ENCODE measurements at places on chromosomes 1 and 21.

GRCh38 chr1:239269706-239270105, 116.7 kb upstream of the CHRM3 start:
- no peak for DNase-seq

DNA sequence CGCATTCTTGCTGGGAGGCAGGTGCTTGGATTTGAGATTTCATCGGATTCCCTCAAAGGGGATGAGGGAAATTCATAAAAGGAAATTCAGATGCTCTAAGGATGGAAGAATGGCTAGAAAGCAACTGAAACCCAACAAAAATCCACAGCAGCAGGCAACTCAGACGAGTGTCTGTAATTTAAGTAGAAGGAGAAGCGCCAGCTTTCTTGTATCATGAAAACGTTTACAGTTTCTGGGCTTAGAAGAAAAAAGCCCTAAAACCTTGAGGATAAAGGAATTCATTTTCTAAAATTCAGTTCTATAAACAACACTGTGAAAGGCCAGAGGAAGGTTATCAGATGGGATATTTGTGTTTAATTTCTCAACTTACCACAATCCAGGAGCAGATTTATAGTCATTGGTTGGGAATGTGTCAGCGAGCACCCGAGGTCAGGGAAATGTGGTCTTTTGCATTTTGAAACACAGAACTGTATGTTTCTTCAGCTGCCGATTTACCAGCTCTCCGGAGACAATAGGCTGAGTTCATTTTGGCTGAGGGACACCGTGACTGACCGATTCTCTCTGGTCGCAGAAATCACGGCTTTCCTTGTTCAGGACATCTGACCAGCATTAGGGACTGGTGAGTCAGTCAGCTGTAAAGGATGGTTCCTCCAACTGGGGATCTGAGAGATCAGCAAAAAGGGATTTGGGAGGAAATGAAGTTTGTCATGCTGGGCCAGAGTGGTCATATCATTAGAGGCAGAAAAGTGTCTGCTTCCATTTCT, 111.6 kb upstream of the ERRFI1 start:
- no peak for DNase-seq

- no peak for DNase-seq
Measured at GRCh38 chr1:156423422-156424352, 54.7 kb downstream of the RHBG start.

DNA sequence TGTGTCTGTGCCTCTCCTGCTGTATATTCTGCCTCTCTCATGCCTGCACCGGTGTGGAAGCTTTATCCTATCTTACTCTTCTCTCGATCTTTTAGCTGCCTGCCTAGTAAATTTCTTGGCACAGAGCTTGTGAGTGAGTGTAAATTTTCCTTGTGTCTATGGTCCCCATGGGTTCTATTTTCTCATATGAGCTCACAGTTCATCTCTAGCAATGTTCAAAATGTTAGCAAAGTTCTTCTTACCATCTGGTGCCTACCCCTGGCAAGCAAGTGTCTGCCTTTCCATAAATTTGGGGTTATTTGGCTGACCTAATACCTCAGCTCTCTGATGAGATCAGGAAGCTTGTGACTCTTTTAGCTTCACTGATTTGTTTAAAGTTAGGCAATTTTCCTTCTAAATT, 572.1 kb upstream of the BRINP3 start:
- no peak for DNase-seq

GRCh38 chr1:61012341-61012761, 70.0 kb upstream of the NFIA start:
- DNase-seq, result no peak

GRCh38 chr1:47779613-47780012, 217.6 kb downstream of the TRABD2B start:
- no peak for DNase-seq

DNA sequence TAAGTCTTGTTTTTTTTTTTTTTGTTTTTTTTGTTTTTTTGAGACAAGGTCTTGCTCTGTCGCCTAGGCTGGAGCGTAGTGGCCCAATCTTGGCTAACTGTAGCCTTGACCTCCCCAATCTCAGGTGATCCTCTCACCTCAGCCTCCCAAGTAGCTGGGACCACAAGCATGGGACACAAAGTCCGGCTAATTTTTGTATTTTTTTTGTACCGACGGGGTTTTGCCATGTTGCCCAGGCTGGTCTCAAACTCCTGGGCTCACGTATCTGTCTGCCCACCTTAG, 6.1 kb downstream of the LCK start:
- DNase-seq, result no peak

- peak; percentile 47 for DNase-seq
Measured at GRCh38 chr1:236759252-236759859, 35.7 kb upstream of the MTR start.

DNA sequence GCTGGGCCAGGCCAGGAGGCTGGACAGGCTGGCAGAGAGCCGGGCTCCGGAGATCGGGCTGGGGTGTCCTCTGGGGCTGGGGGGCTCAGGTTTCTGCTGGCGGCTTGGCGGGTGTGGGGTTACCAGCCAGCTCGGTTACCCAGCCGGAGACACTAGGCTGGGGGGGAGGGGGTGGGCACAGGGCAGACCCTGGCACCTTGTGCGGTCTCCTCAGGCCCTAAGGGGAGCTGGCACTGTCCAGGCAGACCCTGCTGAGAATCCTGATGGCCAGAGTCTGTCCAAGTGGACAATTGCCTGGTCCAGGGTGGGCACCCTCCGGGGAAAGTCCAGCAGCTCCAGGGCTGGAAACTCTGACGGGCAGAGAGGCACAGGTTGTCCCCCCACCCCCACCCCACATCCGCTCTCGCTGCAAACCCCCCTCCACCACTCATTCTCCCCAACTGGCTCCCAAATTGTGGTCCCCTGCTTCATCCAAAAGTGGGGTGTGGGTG, 6.7 kb downstream of the ZBTB7B start:
- no peak for DNase-seq

DNA sequence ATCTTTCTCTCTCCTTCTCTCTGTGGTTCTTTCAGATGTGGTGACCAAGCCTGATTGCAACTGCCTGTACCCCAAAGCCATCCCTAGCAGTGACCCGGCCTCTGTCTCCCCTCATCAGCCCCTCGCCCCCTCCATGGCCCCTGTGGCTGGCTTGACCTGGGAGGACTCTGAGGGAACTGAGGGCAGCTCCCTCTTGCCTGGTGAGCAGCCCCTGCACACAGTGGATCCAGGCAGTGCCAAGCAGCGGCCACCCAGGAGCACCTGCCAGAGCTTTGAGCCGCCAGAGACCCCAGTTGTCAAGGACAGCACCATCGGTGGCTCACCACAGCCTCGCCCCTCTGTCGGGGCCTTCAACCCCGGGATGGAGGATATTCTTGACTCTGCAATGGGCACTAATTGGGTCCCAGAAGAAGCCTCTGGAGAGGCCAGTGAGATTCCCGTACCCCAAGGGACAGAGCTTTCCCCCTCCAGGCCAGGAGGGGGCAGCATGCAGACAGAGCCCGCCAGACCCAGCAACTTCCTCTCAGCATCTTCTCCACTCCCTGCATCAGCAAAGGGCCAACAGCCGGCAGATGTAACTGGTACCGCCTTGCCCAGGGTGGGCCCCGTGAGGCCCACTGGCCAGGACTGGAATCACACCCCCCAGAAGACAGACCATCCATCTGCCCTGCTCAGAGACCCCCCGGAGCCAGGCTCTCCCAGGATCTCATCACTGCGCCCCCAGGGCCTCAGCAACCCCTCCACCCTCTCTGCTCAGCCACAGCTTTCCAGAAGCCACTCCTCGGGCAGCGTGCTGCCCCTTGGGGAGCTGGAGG, 12.7 kb downstream of the CSF1 start:
- DNase-seq, result no peak

DNA sequence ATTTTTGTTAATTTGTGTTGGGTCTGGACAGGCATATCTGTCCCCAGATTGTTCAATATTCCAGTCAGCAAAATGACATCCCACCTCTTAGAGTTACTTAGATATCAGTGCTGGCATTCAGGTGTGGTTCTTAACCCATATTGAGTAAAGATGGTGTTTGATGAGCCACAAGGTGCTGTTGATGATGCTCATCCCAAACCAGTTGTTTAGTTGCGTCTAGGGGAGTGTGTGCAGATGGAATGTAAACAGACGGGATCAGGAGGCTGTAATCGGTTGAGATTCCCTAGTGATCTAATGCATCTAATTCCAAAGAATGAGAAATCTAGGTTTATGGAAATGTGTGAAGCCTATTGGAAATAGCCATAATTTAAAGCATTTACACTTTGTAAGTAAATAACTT, 1.1 kb downstream of the HOOK1 start:
- no peak for DNase-seq

GRCh38 chr1:155062702-155063411, 683 bp upstream of the EFNA4 start:
- peak; percentile 78 for DNase-seq

DNA sequence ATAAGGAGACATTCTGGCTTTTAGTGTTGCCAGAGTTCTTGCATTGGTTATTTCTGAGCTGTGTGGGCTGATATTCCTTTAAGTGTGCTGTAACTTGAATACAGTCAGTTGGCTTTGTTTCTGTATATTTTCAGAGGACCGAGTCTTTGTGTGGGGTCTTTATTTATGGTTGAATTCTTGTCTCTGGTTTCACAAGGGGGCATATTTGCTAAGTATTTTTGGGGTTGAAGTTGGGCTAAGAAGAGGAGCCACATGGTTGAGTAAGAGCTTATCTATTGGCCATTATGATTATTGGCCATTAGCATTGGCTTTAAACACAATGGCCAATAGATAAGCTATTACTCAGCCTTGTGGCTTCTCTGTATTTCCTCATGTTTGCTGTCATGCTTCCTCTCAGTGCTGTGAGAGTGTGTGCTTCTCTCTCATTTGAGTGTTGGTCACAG, 26.3 kb upstream of the PTGFR start:
- no peak for DNase-seq

GRCh38 chr1:163084330-163084729, 15.2 kb downstream of the RGS4 start:
- DNase-seq, result no peak

GRCh38 chr1:14561014-14561693, 37.3 kb upstream of the KAZN start:
- no peak for DNase-seq

GRCh38 chr1:67414574-67414973, 15.6 kb downstream of the SERBP1 start:
- DNase-seq, result no peak

DNA sequence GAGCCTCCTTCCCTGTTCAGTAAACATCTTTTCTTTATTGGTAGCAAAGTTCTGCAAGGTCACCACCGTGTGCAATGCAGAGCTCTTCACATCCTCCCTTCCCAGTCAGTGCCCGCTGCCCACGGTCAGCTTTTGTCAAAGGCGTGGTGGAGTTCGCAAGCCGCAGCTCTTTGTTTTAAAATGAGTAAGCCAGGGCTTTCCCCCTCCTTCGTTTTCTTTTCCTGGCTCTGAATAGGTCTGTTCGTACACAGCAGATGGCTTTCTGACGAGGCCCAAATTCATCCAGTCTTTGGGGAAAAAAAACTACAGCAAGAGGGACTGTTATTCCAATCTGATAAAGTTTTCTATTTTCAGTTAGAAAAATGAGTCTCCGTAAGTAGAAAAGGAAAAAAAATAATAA, 153.2 kb downstream of the LRIG2 start:
- DNase-seq, result no peak

DNA sequence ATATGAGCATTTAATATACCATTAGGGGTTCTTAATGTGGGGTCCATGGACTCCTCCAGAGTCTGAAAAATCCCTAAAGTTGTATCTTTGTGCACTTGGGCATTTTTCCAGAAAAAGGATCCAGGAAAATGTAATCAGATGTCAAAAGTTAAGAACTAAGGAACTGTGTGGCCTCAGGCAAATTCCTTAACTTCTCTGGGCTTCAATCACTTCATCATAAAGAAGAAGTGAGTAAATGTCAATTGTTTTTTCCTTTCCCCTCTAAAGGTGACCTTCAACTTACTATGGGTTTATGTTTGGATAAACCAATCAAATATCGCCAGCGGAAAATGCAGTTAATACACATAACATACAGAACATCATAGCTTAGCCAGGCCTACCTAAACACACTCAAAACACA, 2.5 kb downstream of the MAD2L2 start:
- DNase-seq, result no peak

- no peak for DNase-seq
Measured at GRCh38 chr1:238119861-238120260, 229.1 kb upstream of the ZP4 start.

DNA sequence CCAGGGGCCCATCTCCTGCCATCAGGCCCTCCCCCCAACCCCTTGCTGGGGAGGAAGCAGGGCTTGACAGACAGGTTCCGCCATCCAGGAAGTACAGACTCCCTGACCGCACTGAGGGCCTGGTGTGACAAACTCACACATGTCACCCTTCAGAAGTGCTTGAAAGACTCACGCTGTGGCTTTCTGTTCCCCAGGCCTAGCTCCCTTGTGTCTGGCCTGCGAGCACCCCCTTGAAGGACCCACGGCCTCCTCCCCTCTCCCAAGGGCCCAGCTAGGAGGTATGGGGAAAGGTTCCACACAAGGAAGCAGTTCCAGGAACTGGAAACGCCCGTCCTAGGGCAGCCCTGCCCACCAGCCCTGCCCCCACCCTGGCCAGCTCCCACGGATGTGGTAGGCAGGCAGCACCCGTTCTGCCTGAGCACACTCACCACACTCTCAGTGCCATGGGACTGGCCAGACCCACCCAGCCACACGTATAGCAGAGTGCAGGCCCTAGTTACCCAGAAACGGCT, 26.7 kb downstream of the SLC2A1 start:
- DNase-seq, result peak; percentile 83

DNA sequence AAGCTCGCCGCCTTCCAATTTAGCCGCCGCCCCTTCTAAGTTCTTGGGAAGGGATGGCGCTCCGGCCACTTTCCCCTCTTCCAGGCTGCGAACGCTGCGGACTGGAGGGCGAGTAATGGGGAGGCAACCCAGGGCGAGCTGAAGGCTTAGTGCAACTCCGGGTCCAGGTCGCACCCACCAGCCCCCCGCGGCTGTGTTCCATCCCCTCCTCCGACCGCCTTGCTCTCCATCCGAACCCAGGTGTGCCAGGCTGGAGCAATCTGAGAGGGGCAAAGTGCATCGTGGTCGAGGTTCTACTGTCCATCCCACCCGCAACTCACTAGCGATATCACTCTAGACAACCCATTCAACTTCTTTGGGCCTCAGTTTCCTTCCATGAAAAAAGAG, 13.4 kb downstream of the PAX7 start:
- no peak for DNase-seq

DNA sequence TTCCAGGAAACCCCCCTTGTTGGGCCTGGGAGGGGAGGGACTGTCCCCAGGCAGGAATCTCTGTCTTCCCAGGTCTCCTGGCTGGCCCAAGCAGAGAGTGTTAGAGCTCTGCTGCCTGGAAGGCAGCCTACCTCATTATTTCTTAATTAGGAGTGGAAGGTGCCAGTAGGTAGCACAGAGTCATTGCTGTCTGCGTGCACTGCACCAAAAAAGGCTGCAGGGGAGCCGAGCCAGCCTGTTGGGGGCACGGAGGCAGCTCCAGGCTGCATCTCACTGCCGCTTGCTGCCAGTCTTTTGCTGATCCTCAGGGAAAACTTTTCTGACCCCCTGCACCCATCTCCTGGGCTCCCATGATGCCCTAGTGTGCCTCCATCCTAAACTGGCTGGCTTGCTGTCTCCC, 58.1 kb downstream of the LRRN2 start:
- no peak for DNase-seq

DNA sequence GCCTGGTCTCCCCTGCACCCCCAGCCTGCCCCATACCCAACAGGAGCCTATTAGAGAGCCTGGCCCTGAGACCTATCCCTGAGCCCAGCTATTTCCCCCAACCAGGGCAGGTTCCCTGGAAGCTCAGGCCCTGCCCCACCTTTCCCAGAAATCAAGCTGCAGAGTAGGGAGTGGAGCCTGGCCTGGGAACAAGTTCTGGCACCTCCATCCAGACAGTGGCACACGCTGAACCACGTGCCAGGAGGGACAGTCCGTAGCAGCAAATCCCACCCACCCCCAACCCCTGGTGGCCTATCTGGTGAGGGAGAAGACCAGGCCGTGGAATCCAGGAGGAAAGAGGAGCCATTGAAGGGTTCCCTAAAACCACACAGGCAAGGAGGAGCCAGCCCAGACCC, 22.6 kb downstream of the TNNT2 start:
- no peak for DNase-seq

Measured in CD4-positive, alpha-beta T cell treated with Interleukin-10 for 1 hour (primary cell).